ENCODE measurements at places on chromosomes 11 and 22. TPM values are rescaled to one million over a fixed set of nuclear protein-coding genes. Genes with fewer than 3 reads are reported as not detected.
A peak's percentile ranks its signal among the peaks of the same experiment; 100 is the strongest.

Gene FBLN1
- total RNA-seq, result 286 TPM

Gene OR5A1
- total RNA-seq, result not detected

Gene ACR
- total RNA-seq, result 1.2 TPM

Gene DCHS1
- 16.6 TPM for total RNA-seq

Gene KCNQ1
- total RNA-seq, result 37.7 TPM

Gene DGCR8
- total RNA-seq, result 17.6 TPM

Gene MAPK8IP2
- 0.37 TPM for total RNA-seq

Gene RAC2
- 8.6 TPM for total RNA-seq

Gene IGLL1
- total RNA-seq, result not detected

Gene APOBEC3C
- total RNA-seq, result 25.4 TPM

Gene FAM83F
- total RNA-seq, result 4.3 TPM

Gene OR51B5
- not detected for total RNA-seq

DNA sequence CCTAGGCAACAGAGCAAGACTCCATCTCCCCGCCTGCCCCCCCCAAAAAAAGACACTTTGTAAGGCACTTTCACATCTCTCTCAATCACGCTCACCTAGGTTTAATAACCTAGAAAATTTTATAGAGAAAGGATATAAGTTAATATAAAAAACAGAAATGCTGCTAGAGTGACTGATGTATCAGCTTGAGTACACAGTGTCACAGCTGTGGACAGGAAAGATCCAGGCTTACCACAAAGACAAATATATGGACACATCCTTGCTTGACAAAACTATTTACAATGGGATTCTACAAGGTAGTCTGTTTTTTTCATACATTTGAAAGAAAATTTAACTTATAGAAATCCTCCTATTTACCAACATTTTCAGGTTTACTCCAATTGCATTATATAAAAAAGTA lies 96.7 kb downstream of the ABTB2 start:
- no peak for DNase-seq

DNA sequence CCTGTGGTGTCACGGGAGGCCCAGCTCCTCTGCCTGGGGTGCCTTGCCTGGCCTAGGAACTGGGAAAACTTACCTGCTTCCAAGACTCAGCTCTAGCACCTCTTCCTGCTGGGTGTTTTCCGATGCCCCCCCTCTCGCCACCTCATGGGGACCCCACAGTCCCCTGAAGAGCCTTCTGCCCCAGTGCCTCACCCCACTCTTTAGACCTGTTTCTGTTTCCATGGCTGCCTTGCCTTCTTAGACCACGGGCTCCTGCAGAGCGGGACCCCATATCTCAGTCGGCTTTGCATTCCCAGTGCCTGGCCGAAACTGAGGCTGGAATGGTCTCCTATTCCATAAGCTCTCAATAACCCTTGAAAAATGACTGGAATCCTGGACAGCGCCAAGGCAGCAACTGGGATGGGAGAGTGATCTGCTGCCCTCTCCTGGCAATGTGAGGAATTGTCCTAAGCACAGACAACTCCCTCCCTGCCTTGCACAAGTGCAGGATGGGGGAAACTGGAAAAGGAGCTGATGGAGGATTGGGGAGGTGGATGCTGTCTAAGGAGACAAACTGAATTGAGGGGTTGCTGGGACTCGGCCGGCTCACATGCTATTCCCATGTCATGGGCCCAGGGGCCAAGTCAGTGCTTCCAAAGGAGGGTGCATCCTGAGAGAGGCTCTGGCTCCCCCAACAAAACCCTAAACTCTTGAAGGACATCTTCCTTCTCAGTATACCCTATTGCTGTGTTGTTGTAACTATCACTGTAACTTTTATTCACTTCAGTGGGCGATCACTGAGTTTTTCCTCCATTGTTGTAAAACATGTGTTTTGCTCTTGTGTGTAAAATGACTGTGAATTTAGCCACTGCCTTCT lies 26.6 kb upstream of the IL17RA start:
- peak; percentile 53 for DNase-seq

DNA sequence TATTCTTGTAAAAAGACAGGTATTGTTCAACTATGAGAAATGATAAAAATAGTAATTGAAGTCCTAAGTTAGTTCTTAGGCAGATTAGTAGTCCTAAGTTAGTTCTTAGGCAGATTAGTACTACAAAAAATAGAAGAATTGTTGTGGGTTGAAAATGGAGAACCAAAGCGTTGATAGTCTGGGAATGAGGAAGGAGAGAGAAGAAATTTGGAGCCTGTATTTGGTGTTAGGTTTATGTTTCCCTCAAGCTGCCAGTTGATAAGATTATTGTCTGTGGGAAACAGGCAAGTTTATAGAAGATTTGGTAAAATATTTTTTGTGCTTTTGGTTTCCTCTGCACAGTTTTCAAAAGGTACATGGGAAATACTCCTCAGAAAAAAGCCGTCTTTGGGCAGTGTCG lies 3.6 kb downstream of the BCO2 start:
- DNase-seq, result no peak

- no peak for DNase-seq
Observed at GRCh38 chr11:45109400-45109799, 37.0 kb upstream of the PRDM11 start.

- no peak for DNase-seq
Observed at GRCh38 chr11:21426931-21427330, 757.5 kb downstream of the NELL1 start.

- DNase-seq, result no peak
Observed at GRCh38 chr11:12154871-12155668, 44.7 kb downstream of the MICAL2 start.

- DNase-seq, result no peak
Observed at GRCh38 chr11:107998761-107999160, 9.9 kb upstream of the CUL5 start.

DNA sequence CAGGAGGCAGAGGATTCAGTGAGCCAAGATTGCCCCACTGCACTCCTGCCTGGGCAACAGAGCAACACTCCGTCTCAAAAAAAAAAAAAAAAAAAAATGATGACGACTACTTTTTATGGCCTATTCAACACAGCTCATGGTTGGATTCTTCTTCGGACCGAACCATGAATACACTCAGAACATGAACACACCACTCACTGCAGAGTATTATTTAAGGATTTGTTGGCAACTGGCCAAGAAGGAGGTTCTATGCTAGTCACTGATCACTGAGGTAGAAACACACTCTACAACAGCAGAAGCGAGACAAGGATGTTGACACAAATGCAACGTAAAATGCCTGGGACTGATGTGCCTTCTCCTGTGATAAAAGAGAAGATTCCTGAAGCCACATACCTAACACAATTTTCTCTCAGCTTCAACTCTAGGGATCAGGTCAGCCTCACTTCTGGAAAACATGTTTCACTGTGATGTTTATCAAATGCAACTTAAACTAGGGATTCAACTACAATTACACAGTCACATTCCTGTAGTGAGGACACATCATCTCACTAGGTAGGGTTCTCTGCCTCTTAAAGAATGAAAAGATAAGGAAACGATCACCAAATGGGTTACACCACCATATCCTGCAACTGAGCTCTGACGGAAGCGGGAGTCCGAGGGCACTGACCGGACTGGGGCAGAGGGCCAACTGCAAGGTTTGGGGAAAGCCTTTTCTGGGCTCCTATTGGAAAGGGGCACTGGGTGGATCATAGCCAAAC lies 82.5 kb downstream of the SGSM3 start:
- DNase-seq, result no peak

GRCh38 chr11:8099291-8099899 lies 18.4 kb downstream of the TUB start:
- DNase-seq, result peak; percentile 72

- DNase-seq, result no peak
Observed at GRCh38 chr11:102293873-102294601, 23.2 kb upstream of the BIRC3 start.

DNA sequence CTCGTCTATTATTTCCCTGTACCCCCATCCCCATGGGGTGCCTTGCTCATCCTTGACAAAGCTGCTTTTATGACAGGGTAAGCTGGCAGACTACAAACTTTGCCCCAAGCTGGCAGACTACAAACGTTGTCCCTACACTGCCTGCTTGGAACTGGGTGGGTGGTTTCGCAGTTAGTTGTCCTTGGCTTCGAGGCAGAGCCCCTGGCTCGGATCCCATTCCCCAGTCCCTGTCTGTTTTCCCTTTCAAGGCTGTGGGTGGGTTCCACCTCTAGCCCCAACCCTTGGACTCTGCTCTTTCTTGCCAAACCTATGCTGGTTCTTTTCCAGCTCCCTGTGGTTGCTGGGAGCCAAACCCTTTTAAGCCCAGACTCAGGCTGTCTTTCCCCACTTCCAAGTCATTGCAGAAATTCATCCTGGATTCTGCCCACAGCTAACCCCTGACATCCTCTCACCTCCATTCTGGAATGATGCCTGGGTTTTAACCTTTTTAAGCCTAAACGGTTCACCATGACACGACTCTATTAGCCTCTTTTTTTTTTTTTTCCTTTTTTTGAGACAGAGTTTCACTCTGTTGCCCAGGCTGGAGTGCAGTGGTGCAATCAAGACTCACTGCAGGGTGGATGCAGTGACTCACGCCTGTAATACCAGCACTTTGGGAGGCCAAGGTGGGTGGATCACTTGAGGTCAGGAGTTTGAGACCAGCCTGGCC lies 9.2 kb upstream of the RBM14 start:
- DNase-seq, result peak; percentile 85

- DNase-seq, result peak; percentile 69
Observed at GRCh38 chr11:44793350-44794090, 66.8 kb downstream of the TSPAN18 start.

DNA sequence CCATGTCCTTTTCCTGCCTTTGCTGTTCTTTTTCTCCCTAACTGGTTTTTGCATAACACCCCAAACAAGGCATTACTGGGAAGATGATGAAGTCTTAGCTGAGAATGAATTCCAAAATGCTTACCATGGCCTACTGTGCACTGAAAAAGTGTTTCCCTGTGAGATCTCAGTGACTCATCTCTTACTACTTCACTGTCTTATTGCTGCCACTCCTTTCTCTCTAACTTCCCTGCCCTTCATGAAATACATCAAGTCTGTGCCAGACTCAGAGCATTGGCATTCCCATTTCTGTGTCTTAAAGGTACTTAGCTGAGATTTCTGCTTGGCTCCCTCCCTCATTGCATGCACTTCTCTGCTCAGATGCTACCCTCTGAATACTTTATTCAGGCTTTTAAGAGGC lies 49.1 kb upstream of the MUC15 start:
- DNase-seq, result no peak

DNA sequence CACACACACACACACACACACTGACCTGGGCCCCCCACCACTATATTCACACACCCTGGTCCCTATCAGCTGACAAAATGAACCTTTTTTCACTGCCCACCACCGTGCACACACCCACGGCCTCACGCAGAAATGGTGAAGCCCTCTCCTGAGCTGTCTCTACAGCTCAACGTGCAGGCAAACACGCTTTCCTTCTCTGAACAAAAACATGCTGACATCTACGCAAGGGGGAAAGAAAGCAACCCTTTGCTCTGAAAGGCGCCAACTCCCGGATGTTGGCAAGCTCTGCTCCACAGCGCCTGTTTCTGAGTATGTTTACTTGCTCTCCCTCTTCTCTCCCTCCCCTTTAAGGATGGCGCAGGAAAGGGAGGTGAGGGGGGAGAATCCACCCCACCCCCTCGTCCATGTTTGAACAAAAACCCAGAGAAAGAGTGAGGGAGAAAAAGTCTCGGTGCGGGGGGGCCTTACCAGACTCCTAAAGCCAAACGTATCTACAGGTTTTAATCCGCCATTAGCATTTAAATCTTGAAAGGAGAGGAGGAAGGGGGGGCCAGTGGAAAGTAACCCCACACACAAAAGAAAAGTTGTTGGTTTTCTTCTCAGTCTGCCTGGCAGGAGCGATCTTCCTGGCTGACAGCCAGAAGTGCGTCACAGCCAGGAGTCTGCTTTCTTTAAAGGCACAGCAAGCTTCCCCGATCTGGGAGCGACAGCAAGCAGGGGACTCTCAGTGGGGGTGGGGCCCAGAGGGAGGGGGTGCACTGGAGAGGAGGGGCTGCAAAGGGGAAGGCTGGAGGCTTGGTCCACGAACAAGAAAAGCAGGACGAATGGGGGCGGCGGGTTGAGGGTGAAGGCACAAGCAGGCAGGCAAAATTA lies 39.6 kb downstream of the NUMA1 start:
- peak; percentile 96 for DNase-seq

GRCh38 chr11:8829556-8829955 lies 81.4 kb upstream of the AKIP1 start:
- no peak for DNase-seq

DNA sequence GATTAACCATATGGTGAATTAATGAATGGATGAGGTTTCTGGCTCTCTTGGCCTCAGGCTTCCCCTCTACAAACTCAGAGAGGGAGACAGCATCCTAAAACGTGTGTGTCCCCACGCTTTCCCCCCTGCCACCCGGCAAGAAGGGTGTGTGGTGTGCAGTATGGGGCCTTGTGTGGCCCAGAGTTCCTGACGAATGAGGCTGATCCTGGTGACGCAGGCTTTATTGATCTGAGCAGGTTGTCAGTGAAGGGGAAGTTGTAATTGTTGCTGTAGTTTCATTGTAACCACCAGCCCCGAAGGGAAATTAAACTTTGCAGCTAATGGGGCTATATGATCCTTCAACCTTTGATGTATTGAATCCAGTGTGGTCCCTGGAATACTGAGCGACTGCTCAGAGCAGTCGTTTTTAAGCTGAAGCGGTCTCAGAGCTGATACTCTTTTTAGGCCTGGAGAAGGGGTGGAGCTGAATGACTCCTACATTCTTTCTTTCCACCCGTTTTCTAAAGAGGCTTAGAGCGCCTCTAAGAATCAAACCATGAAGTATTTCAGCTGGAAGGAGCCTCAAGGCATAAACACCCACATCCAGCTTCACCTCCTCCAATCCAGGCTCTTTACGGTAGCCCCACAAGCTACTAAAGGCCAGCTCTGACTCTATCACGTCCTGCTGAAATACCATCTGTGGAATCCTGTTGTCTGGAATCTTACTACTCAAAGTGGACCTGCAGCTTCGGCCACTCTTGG lies 284.7 kb downstream of the MIAT start:
- no peak for DNase-seq

- no peak for DNase-seq
Observed at GRCh38 chr11:85809191-85809590, 1.8 kb downstream of the SYTL2 start.
